CD4-positive, alpha-beta T cell treated with Interleukin-17A for 4 hours (primary cell): ENCODE measurements at places on chromosomes 16 and 17.

GRCh38 chr16:75996491-75996890, 270.2 kb upstream of the CPHXL start:
- no peak for DNase-seq

- DNase-seq: no peak
Observed at GRCh38 chr17:57228911-57229310, 27.4 kb upstream of the MSI2 start.

GRCh38 chr16:75044800-75045361, 46.1 kb downstream of the ZNRF1 start:
- DNase-seq: no peak

DNA sequence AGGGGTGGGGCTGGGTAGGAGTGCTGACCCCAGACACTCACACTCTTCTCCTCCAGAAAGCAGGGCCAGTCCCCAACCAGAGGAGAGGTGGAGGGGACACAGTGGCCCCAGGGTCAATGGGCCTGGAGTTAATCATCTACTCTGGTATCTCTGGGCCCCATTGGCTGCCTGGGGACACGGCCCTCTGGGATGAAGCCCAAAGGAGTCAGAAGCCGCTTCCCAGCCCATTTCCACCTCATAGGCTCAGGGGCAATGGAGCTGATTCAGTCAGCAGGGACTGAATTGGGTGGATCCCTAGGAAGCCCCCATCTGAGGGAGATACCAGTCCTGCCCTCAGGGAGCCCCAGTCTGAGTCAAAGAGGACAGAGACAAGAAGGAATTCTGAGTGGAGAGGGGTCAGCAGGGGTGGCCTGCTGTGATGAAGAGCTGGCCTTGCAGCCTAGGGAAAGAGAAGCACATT, 2.9 kb upstream of the NAGS start:
- DNase-seq: no peak

GRCh38 chr17:8844229-8845218, 22.9 kb downstream of the PIK3R6 start:
- no peak for DNase-seq

DNA sequence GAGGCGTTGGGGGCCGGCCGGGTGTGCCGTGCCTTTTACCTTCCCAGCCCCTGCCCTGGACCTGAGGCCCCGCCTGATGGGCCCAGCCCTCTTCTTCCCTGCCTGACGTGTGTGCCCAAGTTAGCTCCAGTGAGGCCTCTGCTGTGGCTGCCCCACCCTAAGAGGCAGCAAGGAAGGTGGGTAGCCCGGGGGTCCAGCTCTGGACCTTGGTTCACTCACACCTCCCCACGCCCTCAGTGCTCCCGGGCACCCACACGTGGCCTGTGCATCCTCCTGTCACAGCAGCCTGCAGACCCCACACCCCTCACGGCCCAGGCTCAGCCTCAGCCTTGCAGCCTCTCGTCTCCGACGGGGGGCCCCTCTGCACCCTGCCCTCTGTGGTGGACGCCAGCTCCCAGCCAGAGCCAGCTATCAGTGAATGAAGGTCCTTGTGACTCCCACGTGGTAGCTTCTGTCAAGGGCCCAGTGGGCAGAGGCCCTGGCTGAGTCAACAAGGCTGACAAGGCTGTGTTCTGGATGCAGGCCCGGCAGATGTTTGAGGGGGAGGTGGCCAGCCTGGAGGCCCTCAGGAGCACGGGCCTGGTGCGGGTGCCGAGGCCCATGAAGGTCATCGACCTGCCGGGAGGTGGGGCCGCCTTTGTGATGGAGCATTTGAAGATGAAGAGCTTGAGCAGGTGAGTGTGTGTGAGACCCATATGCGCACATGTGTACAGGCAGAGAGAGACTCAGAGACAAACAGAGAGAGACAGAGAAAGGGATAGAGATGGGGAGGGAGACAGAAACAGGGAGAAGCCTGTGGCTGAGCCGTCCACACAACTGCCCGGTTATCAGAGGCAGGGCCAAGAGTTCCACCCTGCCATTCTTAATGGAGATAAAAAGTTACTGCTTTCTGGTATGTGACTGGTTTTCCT, 2.8 kb downstream of the FN3K start:
- no peak for DNase-seq

GRCh38 chr17:26775219-26775822, 518.6 kb upstream of the WSB1 start:
- no peak for DNase-seq

- no peak for DNase-seq
Observed at GRCh38 chr17:81420769-81421462, 25.7 kb downstream of the BAHCC1 start.
